Thyroid gland (tissue), 4 donors: ENCODE measurements at places on chromosomes 6 and 20. TPM values are rescaled to one million over a fixed set of nuclear protein-coding genes. Genes with fewer than 3 reads are reported as not detected.

DNA sequence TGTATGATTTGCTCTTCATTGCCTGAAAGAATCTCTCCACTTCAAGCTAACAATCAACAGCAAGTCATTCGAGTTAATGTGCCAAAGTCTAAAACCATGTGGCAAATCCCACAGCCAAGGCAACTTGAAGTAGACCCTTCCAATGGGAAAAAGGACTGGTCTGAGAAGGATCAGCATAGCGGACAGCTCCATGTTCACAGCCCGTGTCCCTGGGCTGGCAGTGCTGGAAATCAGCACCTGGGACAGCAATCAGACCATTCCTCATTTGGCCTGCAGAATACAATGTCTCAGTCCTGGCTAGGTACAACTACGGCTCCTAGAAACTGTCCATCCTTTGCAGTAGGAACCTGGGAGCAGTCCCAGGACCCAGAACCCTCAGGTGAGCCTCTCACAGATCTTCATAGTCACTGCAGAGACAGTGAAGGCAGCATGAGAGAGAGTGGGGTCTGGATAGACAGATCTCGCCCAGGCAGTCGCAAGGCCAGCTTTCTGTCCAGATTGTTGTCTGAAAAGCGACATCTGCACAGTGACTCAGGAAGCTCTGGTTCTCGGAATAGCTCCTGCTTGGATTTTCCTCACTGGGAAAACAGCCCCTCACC is 1.1 kb downstream of the GJA10 start:
- no peaks in the 10 kb centered on the region for H3K27me3 ChIP-seq
- no peaks in the 10 kb centered on the region for H3K4me1 ChIP-seq
- DNase-seq = no peak
- no peaks in the 10 kb centered on the region for H3K36me3 ChIP-seq
- no peak overlapping the region for H3K4me3 ChIP-seq
- no peak overlapping the region for H3K27ac ChIP-seq

The CDSN gene
- not detected for total RNA-seq

- no peaks in the 10 kb centered on the region for H3K4me1 ChIP-seq
- H3K36me3 ChIP-seq = no peaks in the 10 kb centered on the region
- no peaks in the 10 kb centered on the region for H3K27me3 ChIP-seq
- no peak overlapping the region for H3K27ac ChIP-seq
Observed at GRCh38 chr20:43658069-43658722, 8.7 kb upstream of the MYBL2 start.

The MUC22 gene
- not detected for total RNA-seq

DNA sequence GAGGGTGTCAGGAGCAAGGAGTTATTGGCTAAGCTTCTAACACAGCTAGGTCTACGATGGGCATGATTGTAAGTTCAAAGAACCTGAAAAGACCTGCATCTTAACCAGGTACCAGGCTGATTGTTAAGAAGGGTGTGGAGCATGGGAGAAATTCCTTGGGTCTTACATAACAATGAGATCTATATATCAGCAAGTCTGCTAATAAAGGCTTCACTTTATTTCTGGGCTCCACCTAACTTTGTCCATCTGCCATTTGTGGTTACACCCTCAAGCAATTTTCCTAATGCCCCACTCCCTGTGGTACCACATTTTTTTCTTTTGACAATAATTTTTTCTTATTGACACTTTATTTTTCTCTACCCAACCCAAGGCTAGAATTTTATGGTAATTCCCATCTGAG is 223.5 kb upstream of the JAG1 start:
- DNase-seq = no peak
- no peaks in the 10 kb centered on the region for H3K4me1 ChIP-seq
- H3K4me3 ChIP-seq = no peak overlapping the region
- H3K36me3 ChIP-seq = no peaks in the 10 kb centered on the region
- H3K27me3 ChIP-seq = no peaks in the 10 kb centered on the region
- H3K27ac ChIP-seq = no peak overlapping the region

The PRL gene
- not detected for total RNA-seq

The NNAT gene
- 4.9 TPM for total RNA-seq

The PCK1 gene
- 0.56 TPM for total RNA-seq

GRCh38 chr6:164178679-164179332 is 764.3 kb downstream of the QKI start:
- no peak overlapping the region for H3K4me3 ChIP-seq
- H3K36me3 ChIP-seq = no peaks in the 10 kb centered on the region
- no peaks in the 10 kb centered on the region for H3K4me1 ChIP-seq
- no peaks in the 10 kb centered on the region for H3K27me3 ChIP-seq
- no peak overlapping the region for H3K27ac ChIP-seq

The MATN4 gene
- not detected for total RNA-seq

The WFDC10A gene
- total RNA-seq = not detected

GRCh38 chr6:12570461-12571030 is 146.0 kb upstream of the PHACTR1 start:
- no peaks in the 10 kb centered on the region for H3K36me3 ChIP-seq
- peak; percentile 21 for DNase-seq
- H3K4me1 ChIP-seq = peaks cover 9% of the 10 kb centered on the region

- H3K4me3 ChIP-seq = no peak overlapping the region
- no peak for DNase-seq
- H3K4me1 ChIP-seq = peaks cover 5% of the 10 kb centered on the region
- no peaks in the 10 kb centered on the region for H3K27me3 ChIP-seq
Observed at GRCh38 chr6:10531503-10531902, 10.4 kb downstream of the GCNT2 start.

The DEFB125 gene
- total RNA-seq = not detected

DNA sequence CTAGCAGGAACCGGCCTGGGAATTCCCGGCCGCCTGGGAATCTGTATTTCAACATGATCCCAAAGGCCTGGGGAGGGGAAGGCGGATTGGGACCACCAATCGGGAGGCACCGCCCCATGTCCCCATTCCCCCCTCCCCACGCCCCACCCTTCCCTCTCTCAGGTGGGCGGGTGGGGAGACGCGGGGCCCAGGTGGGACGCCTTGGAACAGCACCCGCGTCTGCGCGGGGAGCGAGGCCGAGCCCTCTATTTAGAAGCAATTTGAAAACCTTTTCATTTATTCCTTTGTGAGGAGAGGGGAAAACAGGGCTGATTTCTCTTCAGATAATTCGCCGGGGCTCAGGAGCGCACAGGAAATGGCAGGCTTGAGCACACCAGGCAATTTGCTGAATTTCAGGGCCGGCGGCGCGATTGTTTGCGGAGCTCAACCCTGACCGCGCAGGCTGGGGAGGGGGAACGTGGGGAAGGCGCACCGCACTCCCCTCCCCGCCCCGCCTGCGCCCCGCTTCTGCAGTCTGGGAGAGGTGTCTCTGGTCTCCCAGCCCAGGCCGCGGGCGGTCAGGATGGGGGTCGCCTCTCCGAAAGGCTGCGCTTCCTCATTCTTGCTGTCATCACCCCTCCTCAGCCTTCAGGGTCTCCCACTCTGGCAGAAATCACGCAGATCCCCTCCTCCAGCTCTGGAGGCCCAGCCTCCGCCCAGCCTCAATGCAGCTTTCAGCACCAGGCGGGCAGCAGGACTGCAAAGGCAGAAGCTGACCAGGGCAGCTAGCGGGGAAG is 170.0 kb downstream of the GRM4 start:
- H3K27ac ChIP-seq = no peak overlapping the region
- H3K4me1 ChIP-seq = no peaks in the 10 kb centered on the region
- no peak overlapping the region for H3K4me3 ChIP-seq
- no peaks in the 10 kb centered on the region for H3K36me3 ChIP-seq

GRCh38 chr6:3340358-3340802 is 81.6 kb downstream of the PSMG4 start:
- DNase-seq = no peak
- no peaks in the 10 kb centered on the region for H3K36me3 ChIP-seq
- H3K4me1 ChIP-seq = peaks cover 6% of the 10 kb centered on the region

DNA sequence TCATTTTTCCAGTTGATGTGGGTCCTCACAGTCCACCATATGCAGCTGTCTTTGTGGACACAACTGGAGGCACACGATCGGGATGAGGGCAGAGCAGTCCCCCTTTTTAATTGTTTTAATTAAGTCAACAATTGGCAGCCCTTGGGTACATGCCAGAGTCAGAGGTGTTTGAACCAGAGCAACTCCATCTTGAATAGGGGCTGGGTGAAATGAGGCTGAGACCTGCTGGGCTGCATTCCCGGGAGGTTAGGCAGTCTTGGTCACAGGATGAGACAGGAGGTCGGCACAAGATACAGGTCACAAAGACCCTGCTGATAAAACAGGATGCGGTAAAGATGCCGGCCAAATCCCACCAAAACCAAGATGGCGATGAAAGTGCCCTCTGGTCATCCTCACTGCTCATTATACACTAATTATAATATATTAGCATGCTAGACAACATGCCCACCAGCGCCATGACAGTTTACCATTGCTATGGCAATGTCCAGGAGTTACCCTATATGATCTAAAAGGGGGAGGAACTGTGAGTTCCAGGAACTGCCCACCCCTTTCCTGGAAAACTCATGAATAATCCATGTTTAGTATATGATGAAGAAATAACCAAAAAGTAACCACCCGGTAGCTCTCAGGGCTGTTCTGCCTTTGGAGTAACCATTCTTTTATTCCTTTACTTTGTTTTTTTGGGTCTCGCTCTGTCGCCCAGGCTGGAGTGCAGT is 31.8 kb upstream of the BLCAP start:
- H3K36me3 ChIP-seq = no peaks in the 10 kb centered on the region
- no peak for DNase-seq
- no peak overlapping the region for H3K4me3 ChIP-seq
- peaks cover under 1% of the 10 kb centered on the region for H3K27me3 ChIP-seq

GRCh38 chr20:15475483-15475882 is 1097.8 kb downstream of the KIF16B start:
- peak; percentile 52 for DNase-seq
- no peak overlapping the region for H3K27ac ChIP-seq
- H3K4me1 ChIP-seq = no peaks in the 10 kb centered on the region
- H3K4me3 ChIP-seq = no peak overlapping the region
- H3K27me3 ChIP-seq = no peaks in the 10 kb centered on the region

DNA sequence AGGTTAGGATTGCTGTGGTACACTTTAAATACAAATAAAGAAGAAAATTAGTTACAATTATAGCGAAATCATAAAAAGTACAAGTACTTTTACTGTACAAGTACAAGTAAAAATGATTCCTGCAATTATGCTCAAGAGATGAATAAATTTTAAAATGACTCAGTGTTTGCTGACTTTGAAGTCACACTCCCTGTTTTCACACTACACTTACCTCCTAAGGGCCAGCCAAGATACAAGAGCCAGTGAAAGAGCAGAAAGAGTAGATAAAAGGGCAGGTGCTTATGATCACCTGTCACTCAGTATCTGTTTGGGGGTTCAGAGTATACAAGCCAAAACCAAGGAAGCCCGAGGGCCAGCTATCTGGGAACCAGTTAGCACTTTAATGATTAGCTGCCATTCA is 41.0 kb upstream of the COL21A1 start:
- no peak overlapping the region for H3K27ac ChIP-seq
- no peaks in the 10 kb centered on the region for H3K36me3 ChIP-seq
- H3K27me3 ChIP-seq = no peaks in the 10 kb centered on the region
- no peak overlapping the region for H3K4me3 ChIP-seq
- no peak for DNase-seq

GRCh38 chr6:106101466-106101865 is 15.3 kb downstream of the PRDM1 start:
- DNase-seq = no peak
- peak overlapping the region; percentile 88 for H3K27ac ChIP-seq
- H3K27me3 ChIP-seq = no peaks in the 10 kb centered on the region
- peaks cover 33% of the 10 kb centered on the region for H3K4me1 ChIP-seq
- H3K4me3 ChIP-seq = no peak overlapping the region
- H3K36me3 ChIP-seq = peaks cover 12% of the 10 kb centered on the region
